Natural killer cell (primary cell): ENCODE measurements at places on chromosomes 11 and 22.
A peak's percentile ranks its signal among the peaks of the same experiment; 100 is the strongest.

- DNase-seq: no peak
These were observed 39.0 kb downstream of the SLC22A12 start for GRCh38 chr11:64629796-64630562.

GRCh38 chr11:12053606-12054361 is 45.4 kb upstream of the DKK3 start:
- DNase-seq: no peak

DNA sequence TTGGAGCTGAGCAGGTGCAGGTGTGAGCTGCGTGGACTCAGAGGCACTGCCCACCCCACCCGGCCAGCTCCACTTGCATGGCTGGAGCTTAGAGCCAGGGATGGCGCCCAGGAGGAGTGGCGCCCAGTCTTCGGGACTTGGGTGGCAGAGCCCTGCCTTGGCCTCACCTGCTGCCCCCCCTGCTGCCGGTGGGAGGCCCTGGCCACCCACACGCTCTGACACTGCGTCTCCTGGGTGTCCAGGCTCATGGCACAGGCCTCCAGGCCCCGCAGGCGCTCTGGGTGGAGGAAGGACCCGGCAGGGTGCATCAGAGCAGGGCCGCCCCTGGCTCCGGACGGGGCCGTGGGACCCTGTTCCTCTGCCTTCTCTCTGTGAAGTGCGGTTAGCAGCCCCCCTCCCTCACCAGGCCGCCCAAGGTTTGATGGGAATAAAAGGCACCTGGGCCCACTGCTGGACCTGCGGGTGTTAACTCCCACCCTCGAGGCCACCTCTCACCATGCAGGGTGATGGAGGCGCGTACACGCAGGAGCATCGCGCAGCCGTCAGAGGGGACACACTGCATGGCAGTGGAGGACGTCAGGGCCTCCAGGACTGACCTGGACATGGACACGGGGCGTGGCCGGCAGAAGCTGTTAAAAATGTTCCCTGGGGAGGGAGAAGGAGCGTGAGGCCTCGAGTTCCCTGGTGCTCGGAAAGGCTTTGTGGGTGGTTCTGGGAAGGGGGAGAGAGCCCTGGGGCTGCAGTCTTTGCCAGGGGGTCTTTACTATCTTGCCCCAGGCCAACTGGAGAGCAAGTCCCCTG is 11.8 kb downstream of the IL17REL start:
- DNase-seq: no peak

- peak; percentile 64 for DNase-seq
These were observed 11.9 kb downstream of the HIRA start for GRCh38 chr22:19419464-19420178.

- no peak for DNase-seq
These were observed 75.4 kb downstream of the SWAP70 start for GRCh38 chr11:9739123-9739900.

GRCh38 chr11:12113294-12113693 is 2.9 kb downstream of the MICAL2 start:
- no peak for DNase-seq

DNA sequence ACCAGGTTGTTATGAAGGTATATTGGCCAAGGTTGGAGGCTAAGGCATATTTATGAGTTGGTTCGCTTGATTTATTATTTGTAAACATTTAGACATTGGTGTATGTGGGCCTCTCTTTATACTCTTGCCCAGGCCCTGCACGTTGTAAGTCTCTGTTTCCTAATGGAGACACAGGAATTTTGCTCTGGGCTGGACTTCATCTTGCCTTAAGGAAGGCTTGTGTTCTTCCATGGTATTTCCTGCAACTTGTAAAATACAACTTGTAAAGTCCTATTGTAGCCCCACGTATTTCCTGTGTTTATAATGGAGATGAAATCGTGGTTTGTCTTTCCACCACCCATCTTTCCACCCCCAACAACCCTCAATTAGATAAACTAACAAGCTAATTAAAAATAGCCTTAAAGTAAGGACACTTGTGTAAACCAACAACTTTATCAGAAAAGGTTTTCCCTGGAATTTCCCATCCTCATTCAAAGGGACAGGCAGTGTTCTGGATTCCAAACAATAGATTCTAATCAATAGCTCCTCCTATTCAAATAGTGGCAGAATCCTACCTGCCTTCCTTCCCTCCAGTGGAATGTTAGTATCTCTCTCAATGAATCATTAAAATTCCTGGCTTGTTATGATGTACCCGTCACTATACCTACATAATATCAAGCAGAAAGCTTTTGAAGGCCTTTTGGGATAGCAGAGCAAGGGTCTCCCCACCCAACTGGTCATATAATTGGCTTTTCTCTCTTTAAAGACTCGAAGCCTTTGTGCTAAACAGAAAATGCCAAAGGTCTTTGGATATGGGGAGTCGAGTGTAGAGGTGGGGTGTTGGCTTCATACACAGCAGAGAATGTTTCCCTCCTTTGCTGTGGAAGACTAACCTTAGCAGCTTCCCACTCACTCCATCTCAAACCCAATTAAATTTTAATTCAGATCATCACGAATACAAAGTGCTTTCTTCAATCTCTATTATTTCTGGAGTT is 77.1 kb downstream of the UBASH3B start:
- no peak for DNase-seq

DNA sequence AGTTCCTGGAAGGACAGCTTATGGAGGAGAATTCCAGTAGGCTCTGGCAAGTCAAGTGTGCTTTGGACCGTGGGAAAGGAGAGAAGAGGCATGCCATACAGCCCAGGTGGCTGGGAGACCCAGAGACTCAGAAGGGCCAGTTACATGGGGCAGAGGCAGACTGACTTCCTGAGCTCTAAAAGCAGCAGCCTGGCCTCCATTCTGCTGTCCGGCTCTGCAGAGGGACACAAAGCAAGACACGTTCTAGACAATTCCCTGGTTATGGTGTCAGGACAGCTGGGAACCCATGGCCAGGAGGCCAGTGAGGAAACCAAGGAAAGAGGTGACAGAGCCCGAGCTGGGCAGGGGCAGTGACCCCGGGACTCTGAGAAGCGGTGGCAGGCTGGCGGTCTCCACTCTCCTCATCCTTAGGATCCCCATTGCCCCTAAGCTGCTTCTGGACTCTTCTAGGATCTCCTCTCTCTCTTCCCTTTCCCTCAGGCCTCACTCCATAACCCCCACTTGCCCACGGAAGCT is 2.7 kb downstream of the CPT1B start:
- DNase-seq: no peak

- DNase-seq: no peak
These were observed 13.5 kb downstream of the KCNQ1 start for GRCh38 chr11:2458321-2458720.

GRCh38 chr11:68525930-68526329 is 65.4 kb downstream of the PPP6R3 start:
- no peak for DNase-seq

DNA sequence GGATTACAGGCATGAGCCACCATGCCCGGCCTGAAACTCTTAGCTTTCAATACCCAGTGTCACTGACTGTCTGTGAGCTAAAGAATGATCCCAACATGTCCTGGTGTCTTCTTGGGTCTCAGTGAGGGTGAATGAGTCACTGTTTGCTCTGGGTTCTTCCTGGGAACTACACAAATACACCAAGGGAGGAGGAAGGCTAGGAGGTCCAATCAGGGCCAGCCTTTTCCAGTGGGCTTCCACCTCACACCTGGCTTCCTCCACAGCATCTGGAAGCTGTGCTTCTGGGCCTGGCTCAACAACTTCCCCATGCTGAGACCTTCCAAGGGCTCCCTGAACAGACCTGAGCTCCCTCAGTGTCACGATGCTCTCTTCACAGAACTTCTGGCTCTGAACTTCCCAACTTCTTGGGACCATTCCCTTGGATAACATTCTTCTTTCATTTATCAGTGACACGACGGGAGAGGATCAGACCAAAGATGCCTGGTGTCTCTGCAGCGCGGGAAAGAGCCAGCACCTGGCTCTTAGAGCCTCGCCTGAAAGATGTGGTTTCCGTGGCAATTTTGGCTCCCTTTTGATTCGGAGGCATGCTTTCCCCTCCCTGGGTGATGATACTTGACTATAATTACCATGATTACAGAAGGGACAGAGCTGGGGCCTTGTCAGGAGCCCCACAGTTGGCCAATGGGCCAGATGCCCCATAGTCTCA is 22.3 kb upstream of the CHRM4 start:
- peak; percentile 46 for DNase-seq

GRCh38 chr11:111367411-111368284 is 11.4 kb downstream of the POU2AF1 start:
- DNase-seq: no peak

- no peak for DNase-seq
These were observed 28.2 kb downstream of the PHLDB1 start for GRCh38 chr11:118635642-118636041.

DNA sequence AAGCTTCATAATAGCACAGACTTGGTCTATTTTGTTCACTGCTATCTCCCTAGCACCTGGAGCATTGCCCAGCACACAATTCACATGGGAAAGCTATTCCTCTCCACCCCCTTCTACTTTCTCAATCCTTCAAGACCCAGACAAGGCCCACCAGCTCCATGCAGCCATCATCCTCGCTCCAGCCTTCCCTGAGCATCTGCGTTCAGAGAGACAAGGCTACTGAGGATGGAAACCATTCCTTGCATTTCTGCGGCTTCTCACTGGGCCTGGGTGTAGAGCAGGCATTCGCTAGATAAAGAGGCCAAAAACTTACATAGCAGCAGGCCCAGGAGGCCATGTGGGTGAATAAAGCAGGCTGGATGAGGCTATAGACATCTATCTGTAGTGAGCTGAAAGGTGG is 530.8 kb downstream of the BUD13 start:
- no peak for DNase-seq

- DNase-seq: no peak
These were observed 18.6 kb downstream of the ADAMTS8 start for GRCh38 chr11:130409594-130410388.

GRCh38 chr11:20668131-20668809 is 1.1 kb upstream of the NELL1 start:
- DNase-seq: no peak

GRCh38 chr11:122423886-122424285 is 231.6 kb upstream of the UBASH3B start:
- DNase-seq: no peak

- DNase-seq: no peak
These were observed 7.8 kb downstream of the DSCAML1 start for GRCh38 chr11:117789241-117789640.
